ENCODE measurements at places on chromosomes 12 and 14.
A peak's percentile ranks its signal among the peaks of the same experiment; 100 is the strongest.

- no peak for DNase-seq
Measured at GRCh38 chr14:91953170-91953985, 5.9 kb upstream of the FBLN5 start.

- no peak for DNase-seq
Measured at GRCh38 chr14:101961746-101962502, 2.4 kb upstream of the DYNC1H1 start.

- no peak for DNase-seq
Measured at GRCh38 chr12:45281994-45282393, 66.1 kb downstream of the ANO6 start.

GRCh38 chr14:61838661-61839245 is 76.5 kb downstream of the SNAPC1 start:
- no peak for DNase-seq

DNA sequence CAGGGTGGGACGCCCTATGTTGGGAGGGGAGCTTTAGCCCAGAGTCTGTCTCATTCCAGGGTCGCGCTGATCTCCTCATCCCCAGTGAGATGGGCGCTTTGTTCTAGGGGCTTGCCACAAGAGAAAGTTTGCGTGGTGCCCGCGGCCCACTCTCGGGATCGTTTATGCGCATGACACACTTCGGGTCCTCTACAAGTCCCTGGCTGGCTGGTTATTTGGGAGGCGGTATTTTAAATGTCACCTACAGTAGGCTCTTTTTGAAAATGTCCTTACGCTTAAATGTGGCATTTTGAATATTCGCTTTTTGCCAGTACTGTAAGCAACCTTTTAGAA is 541 bp downstream of the GOLT1B start:
- DNase-seq = peak; percentile 31

DNA sequence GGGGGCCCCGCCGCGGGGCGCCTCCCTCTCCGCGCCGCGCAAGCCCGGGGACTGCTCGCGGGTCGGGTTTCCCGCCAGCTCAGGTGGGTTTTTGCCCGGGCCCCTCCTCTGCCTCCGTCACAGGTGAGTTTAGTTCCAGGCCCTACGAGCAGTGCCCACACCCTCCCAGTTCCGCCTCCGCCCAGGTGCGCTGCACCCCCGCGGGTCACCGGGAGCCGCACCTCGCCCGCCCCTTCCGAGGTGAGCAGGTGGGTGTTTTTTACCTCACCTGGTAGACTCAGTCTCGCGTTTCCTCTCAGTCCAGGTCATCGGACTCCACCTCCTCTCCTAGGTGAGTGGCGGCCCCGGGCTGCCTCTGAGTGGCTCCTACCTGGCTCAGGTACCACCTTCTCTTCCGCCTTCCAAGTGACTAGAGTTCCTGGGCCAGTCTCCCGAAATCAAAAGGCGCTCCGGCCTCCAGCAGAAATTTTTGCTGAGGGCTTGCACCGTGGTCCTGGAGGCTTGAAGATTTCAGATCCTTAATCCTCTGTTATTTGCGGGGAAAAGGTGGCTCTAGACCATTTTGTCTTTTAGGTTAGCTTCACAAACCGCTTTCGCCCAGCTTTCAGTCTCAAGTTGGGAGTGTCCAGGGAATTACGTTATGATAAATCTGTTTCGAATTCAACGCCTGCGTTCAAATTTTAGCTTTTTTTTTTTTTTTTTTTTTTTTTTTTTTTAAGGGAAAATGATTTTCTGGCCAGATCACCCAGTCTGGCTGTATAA is at the start of gene TMEM30B:
TMEM30B (minus strand) TSS at position 153 of the 762 bp plus-strand sequence. CDS start 191 bp downstream, outside the sequence.
- no peak for DNase-seq

GRCh38 chr12:63864454-63864706 is 19.9 kb downstream of the SRGAP1 start:
- no peak for DNase-seq

- DNase-seq = no peak
Measured at GRCh38 chr12:124311292-124312109, 16.6 kb downstream of the RFLNA start.

GRCh38 chr12:87930033-87930432 is 99.2 kb downstream of the C12orf50 start:
- no peak for DNase-seq

DNA sequence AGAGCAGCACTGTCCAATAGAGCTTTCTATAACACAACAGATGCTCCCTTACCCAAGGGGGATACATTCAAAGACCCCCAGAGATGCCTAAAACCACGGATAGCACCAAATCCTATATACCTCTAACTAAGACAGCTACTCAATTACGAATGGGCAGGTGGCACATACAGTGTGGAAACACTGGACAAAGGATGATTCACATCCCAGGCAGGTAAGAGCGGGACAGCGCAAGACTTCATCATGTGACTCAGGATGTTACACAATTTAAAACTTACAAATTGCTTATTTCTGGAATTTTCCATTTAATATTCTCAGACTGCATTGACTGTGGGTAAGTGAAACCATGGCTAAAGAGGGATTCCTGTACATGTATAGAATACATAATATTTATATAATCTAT is 5.5 kb upstream of the HCFC2 start:
- no peak for DNase-seq

- no peak for DNase-seq
Measured at GRCh38 chr14:77910506-77910905, 110.6 kb downstream of the ADCK1 start.

DNA sequence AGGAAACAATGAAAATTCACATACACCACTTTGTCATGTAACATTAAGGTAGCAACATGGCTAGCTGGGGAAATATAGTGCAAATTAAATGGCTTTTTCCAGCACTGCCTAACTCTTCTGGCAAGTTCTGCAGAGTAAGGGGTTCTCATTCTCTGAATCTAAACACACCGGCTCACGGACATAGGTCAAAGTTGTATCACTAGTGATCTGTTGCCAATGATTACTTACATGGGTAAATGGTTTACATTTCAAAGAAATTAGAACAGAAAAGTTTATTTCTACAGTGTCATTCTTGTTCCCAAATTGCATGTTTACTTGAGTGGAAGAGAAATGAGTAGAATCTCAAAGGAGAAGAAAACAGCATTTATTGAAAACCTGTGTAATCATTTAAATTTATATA is 381.9 kb downstream of the PRKD1 start:
- DNase-seq = no peak

GRCh38 chr12:121417847-121418246 is 17.9 kb downstream of the RNF34 start:
- DNase-seq = no peak

DNA sequence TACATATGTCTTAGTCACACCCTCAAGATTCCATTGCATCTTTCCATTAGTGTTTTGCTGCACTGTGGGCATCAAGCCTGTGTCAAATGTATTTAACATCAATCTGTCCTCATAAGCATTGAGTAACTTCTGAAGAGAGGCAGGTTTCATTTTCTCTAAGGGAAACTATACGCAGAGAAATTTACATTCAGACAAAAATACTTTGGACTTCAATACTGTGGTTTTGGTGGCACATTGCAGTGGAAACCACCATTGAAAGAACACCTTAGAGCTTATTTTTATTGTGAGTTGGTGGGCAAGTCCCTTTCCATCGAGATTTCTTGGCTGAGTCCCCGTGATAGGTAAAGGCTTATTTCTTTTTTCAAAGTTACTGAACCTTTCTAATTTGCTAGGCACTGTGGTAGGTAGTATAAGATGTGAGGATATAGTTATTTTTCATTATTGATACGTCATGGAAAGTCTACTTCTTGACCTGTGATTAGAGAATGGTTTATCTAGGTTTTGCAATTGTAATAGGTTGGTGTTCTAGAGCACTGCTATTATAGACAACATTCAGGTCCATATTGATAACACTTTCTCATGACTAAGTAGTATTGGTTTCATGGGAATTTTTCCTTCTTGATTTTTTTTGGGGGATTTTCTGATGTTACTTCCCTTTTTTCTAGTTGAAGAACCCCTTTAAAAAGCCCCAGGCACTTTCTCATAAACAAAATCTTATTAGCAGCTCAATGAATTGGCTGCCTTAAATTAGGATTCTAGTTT is 81.9 kb downstream of the CFAP54 start:
- DNase-seq = no peak

- DNase-seq = no peak
Measured at GRCh38 chr12:53996240-53997203, 3.4 kb upstream of the HOXC9 start.

GRCh38 chr12:46921048-46921763 is 95.4 kb upstream of the SLC38A4 start:
- DNase-seq = no peak

DNA sequence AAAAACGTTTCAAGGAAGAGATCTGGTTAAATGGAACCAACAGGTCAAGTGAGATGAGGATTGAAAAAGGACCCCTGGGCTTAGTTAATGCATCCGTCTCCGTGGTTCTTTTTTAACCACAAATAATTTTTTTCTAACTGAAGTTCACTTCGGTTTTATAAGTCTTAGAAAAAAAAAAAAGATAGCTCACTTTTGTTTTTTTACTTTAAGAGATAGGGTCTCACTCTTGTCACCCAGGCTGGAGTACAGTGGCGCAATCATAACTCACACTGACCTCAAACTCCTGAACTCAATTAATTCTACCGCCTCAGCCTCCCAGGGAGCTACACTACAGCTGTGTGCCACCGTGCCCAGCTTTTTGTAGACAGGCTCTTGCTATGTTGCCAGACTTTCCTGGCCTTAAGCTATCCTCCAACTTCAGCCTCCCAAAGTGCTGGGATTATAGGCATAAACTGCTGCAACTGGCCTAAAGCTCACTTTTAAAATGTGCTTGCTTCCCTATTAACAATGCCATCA is 11.8 kb downstream of the HNRNPC start:
- no peak for DNase-seq

- DNase-seq = no peak
Measured at GRCh38 chr14:104546591-104547309, 32.8 kb upstream of the C14orf180 start.

DNA sequence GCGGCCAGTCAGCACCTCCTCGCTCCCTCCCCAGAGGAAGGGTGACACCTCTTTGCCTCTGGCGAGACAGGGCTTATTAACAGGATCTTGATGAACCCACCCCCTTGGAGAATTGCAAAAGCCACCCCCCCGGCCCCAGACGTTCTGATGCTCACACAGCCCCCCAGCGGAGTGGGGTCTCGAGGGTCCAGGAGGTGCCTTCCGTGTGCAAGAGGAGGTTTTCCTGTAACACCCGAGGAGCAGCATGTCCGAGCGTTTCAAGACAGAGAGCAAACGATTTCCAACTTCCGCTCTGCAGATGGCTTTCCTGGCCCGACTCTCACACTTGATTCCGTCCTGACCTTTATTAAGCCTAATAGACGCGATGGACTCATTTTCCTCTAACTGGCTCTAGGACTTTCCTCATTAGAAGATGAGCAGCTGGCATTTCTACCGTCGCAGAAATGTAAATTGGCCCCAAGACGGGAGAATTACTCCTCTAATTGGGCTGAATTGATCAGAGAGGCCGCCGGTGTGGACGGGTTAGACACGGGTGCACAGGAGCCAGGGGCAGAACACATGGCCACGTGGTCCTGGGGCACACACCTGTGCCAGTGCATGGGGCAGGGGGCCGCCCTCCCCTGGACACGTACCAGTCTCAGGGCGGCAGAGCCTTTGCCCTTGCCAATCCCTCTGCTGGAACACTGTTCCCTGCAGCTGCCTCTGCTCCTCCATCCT is 84.4 kb downstream of the NOC4L start:
- DNase-seq = no peak

- peak; percentile 81 for DNase-seq
Measured at GRCh38 chr12:6278439-6279255, 31.8 kb upstream of the PLEKHG6 start.

DNA sequence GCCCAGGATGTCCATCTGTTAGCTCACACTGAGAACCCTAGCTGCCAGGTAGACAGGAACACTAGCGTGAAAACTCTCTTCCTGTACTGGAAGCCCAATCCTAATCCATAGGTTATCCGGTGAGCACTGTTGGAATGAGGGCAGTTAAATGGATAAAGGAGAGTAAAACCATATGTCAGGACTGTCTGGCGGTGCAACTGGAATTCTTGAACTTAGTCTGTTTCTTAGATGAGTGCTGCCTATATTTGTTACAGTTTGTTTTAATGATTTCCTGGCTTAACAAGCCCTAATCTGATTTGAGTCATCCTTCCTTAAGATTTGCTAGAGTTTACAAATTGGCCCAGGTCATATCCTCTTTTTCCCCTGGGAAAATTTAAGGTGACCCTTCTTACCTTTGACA is 104.7 kb downstream of the ANO4 start:
- no peak for DNase-seq

GRCh38 chr14:92409043-92409442 is 86.1 kb downstream of the SLC24A4 start:
- no peak for DNase-seq

DNA sequence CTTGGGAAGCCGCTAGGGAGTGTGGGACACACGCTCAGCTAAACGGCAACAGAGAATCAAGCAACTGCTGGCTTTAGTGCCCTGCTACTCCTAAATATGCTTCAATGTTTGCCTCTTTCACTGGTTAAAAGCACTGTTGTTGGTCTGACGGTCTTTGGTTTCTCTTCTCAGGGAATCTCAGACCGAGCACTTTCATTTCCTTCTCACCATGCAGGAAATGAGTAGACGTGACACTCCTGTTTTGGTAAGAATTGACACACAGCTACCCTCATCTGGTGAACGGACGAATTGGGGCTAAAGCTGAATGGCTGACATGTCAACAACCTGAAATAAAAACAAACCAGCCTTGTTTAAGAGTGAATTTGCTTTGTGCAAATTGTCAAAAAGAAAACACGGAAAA is 57.5 kb upstream of the PIWIL1 start:
- no peak for DNase-seq

- DNase-seq = no peak
Measured at GRCh38 chr12:104793968-104794367, 164.1 kb downstream of the SLC41A2 start.

GRCh38 chr14:37114559-37114958 is 57.8 kb downstream of the SLC25A21 start:
- DNase-seq = no peak

Measured in activated T-helper 9 cell treated with anti-CD3 and anti-CD28 coated beads, Interleukin-2, amount 50 U/mL, for 16 hours (primary cell).